ENCODE measurements at places on chromosomes 5 and 9.

DNA sequence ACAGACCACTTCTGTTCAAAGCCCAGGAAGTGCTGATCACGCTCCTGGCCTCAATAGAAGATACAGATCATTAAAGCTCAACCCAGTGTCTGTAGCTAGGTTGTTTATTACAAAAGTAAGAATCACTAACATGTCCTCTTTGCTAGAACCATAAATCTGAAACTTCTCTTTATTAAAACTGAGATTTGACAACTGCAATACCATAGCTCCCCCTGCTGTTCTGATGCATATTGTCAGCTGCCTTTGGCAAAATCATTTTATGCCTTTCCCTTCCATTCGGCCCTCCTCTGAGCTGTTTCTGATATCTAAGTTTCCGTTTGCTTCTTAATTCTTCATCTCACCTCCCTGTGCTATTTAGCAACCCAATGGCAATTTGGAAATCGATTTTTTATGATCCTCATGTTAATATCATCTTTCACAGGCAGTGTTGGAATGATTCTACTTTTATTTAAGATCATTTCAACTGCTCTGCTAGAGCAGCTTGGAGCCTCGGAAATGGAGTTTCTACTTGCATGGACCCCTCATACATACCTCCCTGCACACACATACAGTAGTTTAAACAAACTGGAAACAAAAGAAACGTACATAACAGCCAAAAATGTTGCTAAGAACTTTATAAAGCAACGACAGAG, 998.8 kb downstream of the MAT2B start:
- DNase-seq, result no peak

DNA sequence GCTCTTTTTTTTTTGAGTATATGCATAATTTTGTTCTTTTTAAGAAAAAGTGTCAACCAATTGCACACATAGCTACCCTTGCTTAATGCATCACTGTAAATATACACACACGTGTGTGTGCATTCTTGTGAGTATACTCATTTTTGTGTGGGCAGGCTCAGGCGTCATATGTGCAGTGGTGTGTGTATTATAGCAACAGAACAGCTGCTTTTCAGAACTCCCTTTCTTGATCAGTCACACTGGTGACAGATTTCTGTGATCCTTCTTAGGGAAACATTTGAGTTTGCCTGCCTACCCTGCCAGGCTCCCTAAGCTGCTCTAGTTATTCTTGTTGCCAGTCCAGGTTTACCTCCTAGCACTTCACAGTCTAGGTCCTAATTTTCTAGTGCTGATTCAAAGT, 287.0 kb upstream of the SEMA6A start:
- no peak for DNase-seq

GRCh38 chr9:90287567-90288274, 354.9 kb downstream of the DIRAS2 start:
- no peak for DNase-seq

DNA sequence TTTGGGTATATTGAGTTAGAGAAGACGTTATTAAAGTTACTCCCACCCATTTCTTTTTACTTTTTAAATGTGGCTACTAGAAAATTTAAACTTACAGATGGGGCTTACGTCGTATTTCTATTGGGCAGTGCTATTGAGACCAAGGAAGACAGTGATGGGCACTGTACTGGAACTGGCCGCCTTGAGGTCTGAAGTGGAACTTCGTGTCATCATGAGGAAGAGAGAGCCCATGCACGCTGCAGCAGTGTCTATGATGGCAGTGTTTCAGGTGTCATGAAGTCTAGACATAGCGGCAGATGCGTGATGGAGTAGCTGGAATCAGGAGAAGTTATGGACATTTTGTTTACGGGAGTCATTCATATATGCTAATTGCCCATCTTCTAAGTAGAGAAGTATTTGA, 143.7 kb downstream of the LRRC70 start:
- no peak for DNase-seq

- DNase-seq, result no peak
Measured at GRCh38 chr5:169173372-169173771, 127.6 kb downstream of the SLIT3 start.

GRCh38 chr9:33300546-33300945, 10.2 kb downstream of the NFX1 start:
- no peak for DNase-seq

All from keratinocyte (primary cell).